NCI-H2029 (cell line): ENCODE measurements at places on chromosomes 11 and 22.

DNA sequence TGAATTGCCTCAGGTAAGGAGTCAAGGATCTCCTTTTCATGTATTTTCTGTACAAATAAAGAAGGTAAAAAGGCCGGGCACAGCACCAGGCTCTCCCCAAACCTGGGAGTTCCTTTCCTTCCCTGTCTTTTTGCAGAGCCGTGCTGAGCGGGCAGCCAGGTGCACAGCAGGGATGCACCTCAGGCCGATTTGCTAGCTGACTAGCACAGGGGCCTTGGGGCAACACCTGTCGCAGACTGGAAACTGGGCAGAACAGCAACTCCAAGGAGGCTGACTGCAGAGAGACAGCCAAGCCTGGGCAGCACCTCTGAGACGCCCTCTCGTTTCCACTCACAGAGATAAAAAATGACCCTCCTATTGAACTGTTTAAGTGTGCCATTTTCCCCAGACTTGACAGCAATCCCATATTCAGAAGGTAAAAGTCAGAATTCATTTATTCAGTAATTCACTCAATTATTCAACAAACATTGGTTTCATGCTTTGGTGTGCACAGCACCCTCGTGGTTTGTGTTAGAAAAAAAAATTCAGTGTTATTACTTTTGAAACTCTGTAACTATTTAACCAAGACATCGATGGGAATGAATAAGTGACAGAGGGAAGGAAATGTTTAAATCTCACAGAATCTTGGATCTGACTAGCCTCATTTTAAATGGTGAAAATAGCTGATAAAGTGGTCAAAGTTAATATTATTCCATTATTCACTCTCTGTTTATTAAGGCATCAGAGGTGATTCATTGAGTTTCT is 120.9 kb downstream of the GALNT18 start:
- no peak for DNase-seq

DNA sequence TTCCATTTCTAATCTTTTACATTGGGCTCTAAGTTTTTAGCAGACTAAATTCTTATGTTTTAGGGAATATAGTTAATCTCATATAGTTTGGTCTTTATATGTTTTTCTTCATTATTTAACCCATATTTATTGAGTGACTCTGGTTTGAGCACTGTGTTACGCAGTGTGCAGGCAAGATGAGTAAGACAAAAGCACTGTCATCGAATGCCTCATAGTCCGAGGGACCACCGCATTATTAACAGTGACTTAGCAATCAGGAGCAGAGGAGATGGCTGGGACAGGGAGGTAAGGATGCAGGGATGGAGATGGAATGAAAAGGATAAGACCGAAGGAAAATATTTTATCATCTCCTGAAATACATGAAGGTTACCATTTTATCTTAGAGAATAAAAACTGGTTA is 65.2 kb upstream of the CTSC start:
- no peak for DNase-seq

GRCh38 chr11:94851864-94852636 is 83.9 kb downstream of the AMOTL1 start:
- no peak for DNase-seq

DNA sequence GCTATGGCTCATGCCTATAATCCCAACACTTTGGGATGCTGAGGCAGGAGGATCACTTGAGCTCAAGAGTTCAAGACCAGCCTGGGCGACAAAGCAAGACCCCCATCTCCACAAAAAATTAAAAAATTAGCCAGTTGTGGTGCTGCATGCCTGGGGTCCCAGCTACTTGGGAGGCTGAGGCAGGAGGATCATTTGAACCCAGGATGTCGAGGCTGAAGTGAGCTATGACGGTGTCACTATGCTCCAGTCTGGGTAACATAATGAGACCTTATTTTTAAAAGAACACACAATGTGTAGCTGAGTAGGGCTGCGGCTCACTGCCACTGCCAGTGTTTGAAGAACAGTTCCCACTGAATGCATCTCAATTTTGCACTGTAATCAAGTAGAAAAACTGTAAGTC is 7.1 kb upstream of the VPREB1 start:
- DNase-seq: no peak

DNA sequence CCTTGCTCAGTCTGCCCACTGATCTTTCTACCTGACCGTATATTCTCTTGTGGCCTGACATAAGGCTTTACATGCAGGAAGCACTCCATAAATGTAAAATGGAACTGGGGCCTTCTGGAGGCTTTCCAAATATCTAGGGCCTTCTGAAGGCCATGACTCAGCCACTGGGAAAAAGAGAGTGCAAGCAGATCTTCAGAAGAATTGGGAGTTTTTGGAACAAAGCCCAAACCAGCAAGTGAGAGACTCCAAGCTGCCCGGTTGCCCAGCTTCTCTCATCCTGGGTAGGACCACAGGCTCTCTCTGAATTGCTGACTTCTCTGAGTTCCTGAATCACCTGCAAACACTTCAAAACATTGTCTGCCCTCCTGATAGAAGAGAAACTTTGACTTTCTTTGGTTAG is 107.9 kb upstream of the BMAL1 start:
- peak; percentile 37 for DNase-seq

DNA sequence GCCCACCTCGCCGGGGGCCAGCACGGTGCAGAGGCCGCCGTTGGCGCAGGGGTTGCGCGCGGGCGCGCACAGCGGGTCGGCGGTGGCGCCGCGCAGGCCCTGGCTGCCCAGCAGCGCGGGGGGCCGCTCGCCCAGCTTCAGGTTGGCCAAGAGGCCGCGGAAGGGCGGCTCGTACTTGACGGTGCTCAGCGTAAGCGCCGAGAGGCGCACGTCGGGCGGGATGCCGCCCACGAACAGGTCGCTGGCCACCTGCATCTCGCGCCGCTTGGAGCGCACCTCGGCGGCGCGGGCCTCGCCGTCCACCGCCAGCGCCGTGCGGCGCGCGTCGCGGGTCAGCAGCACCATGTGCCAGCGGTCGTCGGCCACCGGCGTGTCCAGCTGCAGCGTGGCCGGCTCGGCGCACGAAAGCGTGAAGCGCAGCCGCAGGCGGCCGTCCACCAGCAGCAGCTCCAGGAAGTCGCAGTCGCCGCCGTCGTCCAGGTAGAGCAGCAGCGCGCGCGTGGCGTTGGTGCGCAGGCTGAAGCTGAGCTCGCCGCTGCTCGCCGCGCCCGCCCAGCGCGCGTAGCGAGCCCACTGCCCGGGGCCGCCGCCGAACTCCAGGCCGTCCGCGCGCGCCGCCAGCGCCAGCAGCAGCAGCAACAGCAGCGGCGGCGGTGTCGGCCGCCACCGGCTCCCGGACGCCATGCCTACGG is 9.8 kb downstream of the NRXN2 start:
- no peak for DNase-seq

GRCh38 chr22:26888887-26889286 is 231.5 kb downstream of the MIAT start:
- no peak for DNase-seq

- DNase-seq: no peak
Measured at GRCh38 chr11:33709466-33709865, 8.8 kb upstream of the C11orf91 start.

DNA sequence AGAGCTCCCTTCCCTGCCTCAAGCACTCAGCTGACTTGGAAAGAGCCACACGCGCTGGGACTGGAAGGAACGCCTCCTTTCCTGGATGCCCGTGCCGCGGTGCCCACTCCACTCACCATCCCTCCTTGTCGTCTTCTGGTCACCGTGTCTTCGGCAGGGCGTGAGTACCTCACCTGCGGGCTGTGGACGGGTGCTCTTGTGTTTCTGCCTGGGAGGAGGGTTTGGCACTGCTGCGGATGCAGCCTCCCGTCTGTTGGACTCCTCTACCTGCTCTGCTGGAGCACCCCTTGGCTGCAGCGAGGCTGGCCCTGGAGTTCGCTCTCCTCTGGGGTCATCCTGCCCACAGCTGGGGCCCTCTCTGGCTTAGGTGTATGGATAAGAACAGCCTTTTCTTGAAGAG is 612.7 kb downstream of the BRD1 start:
- DNase-seq: no peak

DNA sequence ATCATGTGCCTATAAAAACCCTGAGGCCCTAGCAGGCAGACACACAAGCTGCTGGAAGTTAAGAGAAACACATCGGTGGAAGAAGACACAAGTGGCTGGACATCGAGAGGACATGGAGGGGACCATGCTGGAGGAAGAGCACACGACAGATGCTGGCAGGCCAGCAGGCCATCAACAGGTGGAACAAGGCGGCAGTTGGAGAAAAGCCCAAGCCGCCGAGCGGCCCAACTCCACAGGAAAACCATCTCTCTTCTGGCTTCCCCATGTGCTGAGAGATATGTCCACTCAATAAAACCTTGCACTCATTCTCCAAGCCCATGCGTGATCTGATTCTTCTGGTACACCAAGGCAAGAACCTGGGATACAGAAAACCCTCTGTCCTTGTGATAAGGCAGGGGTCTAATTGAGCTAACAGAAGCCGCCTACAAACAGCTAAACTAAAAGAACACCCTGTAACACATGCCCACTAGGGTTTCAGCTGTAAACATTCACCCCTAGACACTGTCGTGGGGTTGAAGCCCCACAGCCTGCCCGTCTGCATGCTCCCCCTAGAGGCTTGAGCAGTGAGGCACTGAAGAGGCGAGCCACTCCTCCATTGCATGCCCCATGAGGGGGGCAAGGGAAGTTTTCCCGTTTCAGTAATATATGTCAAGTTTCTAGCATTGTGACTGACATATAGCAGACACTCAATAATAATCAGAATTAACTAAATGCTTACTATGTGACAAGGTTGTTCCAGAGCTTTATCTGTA is 39.0 kb upstream of the MMP20 start:
- no peak for DNase-seq

GRCh38 chr11:45289369-45289768 is 3.2 kb upstream of the SYT13 start:
- no peak for DNase-seq

DNA sequence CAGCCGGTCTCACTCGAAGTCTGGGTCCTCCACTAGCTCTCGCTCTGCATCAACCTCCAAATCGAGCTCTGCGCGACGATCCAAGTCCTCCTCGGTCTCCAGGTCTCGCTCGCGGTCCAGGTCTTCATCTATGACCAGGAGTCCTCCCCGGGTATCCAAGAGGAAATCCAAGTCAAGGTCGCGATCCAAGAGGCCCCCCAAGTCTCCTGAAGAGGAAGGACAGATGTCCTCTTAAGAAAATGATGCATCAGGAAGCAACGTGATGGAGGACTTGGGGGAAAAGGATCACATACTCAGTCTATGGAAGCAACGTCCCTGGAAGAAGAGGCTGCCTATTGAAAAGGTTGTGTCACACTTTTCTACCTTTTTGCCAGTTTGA is 1.1 kb downstream of the SRSF8 start:
- DNase-seq: no peak

DNA sequence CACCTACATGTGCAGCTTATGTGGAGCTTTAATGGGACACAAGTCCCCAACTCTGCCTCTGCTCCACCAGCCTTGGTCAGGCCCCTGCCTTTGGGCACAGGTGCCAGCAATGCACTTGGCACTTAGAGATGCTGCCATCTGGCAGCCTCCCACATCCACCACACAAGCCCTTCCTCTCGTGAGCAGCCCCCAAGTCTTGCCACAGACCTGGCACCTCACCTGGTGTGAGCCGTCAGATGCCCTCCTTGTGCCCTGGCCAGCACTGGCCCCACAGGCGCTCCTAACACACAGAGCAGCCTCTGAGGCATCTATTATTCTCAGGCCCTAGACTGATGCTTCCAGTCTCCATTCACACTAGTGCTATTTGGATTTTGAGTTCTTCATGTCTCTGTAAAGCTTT is 24.5 kb upstream of the SERPIND1 start:
- no peak for DNase-seq

DNA sequence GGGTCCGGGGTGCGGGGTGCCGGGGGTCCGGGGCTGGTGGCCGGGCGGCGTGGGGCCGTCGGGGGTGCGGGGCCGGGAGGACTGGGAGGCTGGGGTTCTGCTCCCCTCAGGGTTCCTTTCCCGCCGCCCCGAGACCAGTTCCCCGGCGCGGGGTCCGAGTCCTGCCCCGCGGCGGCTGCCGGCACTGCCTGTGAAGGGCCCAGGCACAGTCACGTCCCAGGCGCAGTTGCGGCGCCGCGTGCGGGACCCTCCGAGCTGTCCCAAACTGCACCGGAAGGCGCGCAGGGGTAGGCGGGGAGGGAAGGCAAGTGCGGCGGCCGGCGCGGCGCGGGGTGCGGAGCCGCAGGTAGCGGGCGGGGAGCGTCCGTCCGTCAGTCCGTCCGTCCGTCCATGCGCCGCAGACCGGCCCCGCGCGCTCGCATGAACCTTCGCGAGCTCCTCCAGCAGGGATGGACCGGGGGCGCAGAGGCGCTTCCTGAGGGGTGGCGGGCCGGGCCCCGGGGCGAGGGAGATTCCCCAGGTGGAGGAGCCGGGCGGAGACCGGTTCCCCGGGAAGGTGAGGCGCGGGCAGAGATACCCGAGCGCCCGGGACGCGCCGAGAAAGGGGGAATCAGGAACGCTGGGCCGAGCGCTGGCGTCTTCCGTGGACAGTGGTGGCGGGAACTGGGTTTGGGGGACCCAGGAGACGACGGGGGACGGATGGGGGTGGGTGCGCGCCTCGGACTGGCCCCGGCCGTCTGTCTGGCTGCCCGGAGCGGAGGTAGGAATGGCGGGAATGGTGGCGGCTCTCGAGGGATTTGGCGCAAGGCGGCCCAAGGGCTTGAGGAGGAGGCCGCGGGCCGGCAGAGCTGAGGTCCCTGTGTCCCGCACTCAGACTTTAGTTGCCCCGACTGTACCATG is 3.1 kb upstream of the ADORA2A start:
- DNase-seq: no peak
